ENCODE measurements at places on chromosomes 1 and 21. TPM values are rescaled to one million over a fixed set of nuclear protein-coding genes. Genes with fewer than 3 reads are reported as not detected.

DNA sequence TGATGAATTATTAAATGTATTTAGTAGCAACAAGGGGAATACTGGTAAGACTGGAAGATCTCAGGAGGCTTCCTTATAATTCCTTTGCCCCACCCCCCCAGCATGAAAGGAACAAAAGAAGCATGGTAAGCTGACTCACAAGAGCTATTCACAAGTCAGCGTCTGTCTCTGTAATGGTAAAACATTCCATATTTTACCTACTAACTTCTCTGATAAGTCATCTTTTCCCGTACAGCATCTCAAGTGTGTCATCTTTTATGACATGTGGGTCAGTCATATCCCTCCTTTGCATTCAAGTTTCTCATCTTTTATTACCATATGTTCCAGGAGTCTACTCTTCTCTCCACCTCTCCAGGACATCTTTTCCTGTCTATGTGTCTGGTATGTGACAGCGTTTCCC, 241.3 kb downstream of the PLA2G4A start:
- H3K27me3 ChIP-seq, result no peaks in the 10 kb centered on the region
- DNase-seq, result peak; percentile 9
- no peaks in the 10 kb centered on the region for H3K4me1 ChIP-seq

Gene CIART
- total RNA-seq, result 6.3 TPM

DNA sequence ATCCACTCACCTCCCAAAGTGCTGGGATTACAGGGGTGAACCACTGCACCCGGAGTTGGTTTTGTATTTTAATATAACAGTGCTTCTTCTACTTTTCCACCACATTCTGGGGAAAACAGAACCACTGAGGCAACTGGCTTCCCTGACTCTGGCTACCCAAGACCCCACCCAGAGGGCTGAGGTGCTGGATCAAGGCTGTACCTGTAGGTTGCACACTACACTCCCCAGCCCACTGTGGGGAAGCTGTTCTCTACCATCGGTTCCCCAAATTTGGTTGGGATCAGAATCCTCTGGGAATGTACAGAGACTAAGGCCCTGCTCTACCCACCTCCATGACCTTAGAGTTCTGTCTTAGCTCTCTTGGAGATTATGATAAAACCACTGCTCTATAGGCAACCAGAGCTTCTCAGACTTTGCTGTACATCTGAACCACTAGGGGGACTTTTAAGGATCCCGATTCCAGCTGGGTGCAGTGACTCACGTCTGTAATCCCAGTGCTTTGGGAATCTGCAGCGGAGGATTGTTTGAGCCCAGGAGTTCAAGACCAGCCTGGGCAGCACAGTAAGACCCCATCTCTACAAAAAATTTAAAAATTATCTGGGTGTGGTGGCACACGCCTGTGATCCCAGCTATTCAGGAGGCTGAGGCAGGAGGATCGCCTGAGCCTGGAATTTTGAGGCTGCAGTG, 51.6 kb downstream of the GNG4 start:
- peak; percentile 12 for DNase-seq
- no peaks in the 10 kb centered on the region for H3K36me3 ChIP-seq
- H3K27ac ChIP-seq, result no peak overlapping the region
- no peaks in the 10 kb centered on the region for H3K27me3 ChIP-seq
- H3K4me3 ChIP-seq, result no peak overlapping the region

- no peak overlapping the region for H3K27ac ChIP-seq
- no peaks in the 10 kb centered on the region for H3K27me3 ChIP-seq
- no peaks in the 10 kb centered on the region for H3K4me1 ChIP-seq
- H3K36me3 ChIP-seq, result peaks cover 74% of the 10 kb centered on the region
- H3K4me3 ChIP-seq, result no peak overlapping the region
- no peak for DNase-seq
These were observed 9.4 kb downstream of the RXFP4 start for GRCh38 chr1:155950829-155951228.

Gene OR10K1
- not detected for total RNA-seq

Gene KLHDC7A
- 0.17 TPM for total RNA-seq

- H3K27me3 ChIP-seq, result peaks cover 2% of the 10 kb centered on the region
- H3K4me3 ChIP-seq, result no peak overlapping the region
- no peak overlapping the region for H3K27ac ChIP-seq
These were observed 9.9 kb downstream of the MYOM3 start for GRCh38 chr1:24101796-24102586.

DNA sequence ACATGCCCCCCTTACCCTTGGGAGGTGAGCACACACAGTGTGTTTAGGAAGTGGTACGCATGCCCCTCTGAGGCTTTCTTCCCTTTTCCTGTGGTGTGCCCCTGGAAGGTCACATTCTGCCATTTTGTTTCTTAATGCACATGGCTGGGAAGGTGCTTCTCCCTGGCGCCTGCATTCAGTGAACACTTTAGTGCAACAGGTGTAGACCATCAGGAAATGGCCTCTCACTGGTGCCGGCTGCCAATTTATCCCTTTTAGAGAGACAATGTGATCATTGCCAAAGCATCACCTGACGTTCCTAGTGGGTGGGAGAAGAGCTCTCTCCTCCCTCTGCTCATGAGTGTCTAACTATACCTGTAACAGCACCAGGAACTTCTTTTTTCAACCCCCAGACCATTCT, 51.8 kb upstream of the PDE9A start:
- H3K27me3 ChIP-seq, result no peaks in the 10 kb centered on the region

Gene LRRC71
- total RNA-seq, result not detected

- no peaks in the 10 kb centered on the region for H3K27me3 ChIP-seq
- H3K27ac ChIP-seq, result no peak overlapping the region
- no peak overlapping the region for H3K4me3 ChIP-seq
- no peaks in the 10 kb centered on the region for H3K4me1 ChIP-seq
- peaks cover 35% of the 10 kb centered on the region for H3K36me3 ChIP-seq
These were observed 19.8 kb upstream of the LSS start for GRCh38 chr21:46248422-46248782.

DNA sequence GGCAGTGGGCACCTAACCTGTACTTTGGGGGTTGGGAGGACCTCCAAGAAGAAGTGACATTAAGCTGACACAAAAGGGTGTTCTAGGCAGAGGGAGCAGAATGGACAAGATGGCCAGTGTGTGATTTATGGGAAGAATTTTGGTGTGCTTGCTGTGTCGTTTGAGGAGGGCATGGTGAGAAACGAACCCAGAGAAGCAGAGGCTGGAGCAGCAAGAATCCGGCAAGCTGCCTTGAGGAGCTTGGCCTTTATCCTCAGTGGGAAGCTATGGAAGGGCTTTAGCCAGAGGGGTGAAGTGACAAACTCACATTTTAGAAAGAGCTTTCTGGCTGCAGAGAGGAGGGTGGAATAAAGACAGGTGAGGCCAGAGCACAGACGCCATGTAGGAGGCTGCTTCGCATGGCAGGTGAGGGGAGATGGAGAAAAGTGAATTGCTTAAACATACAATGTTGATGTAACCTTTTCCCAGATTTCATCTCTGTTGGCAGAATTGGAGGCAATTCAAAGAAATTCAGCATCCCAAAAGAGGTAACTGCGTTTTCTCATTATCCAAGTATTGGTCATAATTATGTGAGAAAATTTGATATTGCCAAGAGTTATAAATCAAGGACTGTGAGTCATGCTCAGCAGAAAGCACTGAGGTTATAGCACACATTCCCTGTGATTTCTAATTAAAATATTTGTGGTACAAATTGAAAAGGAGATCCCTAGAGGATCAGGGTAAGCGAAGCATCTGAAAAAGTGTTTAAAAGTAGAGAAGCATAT, 26.5 kb downstream of the TRIM45 start:
- no peaks in the 10 kb centered on the region for H3K27me3 ChIP-seq
- no peak overlapping the region for H3K4me3 ChIP-seq
- H3K4me1 ChIP-seq, result peaks cover 38% of the 10 kb centered on the region
- H3K27ac ChIP-seq, result peak overlapping the region; percentile 96
- peaks cover 16% of the 10 kb centered on the region for H3K36me3 ChIP-seq

GRCh38 chr1:101239095-101240040, 2.5 kb downstream of the S1PR1 start:
- no peaks in the 10 kb centered on the region for H3K27me3 ChIP-seq
- no peaks in the 10 kb centered on the region for H3K36me3 ChIP-seq
- no peak overlapping the region for H3K27ac ChIP-seq
- no peak for DNase-seq

Gene RPE65
- total RNA-seq, result 0.91 TPM

Gene NUP210L
- not detected for total RNA-seq

Gene VAV3
- 1.9 TPM for total RNA-seq

Gene OVAAL
- not detected for total RNA-seq

- no peaks in the 10 kb centered on the region for H3K36me3 ChIP-seq
- H3K4me3 ChIP-seq, result no peak overlapping the region
- no peaks in the 10 kb centered on the region for H3K27me3 ChIP-seq
- DNase-seq, result peak; percentile 26
- no peak overlapping the region for H3K27ac ChIP-seq
These were observed 23.4 kb downstream of the COA7 start for GRCh38 chr1:52674497-52675384.

DNA sequence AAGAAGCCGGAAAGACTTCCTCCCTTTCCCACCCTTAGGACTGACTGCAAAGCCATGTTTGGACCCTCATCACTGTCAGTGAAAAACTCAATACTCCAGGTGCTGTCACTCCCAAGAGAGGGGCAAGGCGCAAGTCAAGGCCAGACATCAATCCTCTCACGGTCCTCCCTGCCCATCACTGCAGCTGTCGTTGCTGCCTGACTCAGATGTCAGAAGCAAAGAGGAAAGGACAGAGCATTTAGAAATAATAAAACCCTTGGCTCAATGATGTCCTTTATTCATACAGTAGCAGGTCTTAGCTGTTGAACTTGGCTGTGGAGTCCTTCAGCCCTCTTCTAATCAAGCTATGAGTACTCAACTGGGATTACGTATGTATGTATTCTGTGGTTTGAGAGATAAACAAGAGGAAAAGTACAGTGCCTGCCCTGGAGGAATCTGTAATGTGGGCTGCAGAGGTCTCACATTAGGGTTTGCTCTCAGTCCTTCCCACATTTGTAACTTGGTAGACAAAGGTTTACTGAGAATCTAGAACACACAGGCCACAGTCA, 13.5 kb downstream of the SUSD4 start:
- H3K36me3 ChIP-seq, result no peaks in the 10 kb centered on the region
- H3K27me3 ChIP-seq, result peaks cover 28% of the 10 kb centered on the region
- peak; percentile 36 for DNase-seq
- H3K4me1 ChIP-seq, result no peaks in the 10 kb centered on the region
- H3K4me3 ChIP-seq, result no peak overlapping the region
- no peak overlapping the region for H3K27ac ChIP-seq

DNA sequence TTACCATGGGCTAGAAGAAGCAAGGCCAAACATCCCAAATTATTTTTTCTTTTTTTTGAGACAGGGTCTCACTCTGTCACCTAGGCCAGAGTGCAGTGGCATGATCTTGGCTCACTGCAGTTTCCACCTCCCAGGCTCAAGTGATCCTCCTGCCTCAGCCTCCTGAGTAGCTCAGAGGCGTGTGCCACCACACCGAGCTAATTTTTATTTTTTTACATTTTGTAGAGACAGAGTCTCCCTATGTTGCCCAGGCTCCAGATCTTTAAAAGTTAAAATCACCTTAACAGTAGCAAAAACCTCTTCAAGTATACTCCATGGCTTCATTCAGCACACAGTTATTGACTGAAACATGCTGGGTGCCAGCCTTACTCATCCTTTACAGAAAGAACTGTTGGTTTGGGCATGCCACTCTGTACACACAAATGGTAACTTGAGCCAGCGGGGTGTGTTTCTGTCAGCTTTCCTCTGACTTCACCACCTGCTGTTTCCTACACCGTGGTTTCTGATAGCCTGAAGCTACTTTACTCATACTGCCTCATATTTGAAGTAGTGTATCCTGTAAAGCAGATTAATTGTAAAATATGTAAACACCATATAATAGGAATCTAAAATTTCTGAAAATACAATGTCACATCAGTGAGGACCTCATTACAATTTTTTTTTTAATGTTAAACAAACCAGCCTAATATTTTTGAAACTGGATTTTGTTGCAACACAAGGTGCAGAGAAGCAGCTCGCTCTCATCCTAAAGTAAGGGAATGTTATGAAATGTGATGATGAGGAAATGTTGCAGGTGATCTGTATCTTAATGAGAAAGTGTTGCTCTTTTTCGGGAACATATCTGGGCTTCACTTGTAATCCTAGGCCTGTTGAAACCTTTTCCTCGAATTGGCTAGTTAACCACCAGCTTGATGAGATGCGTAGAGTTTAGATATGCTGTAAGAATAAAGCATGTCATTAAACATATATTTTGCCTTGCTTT, 113.9 kb downstream of the ATP5PO start:
- no peaks in the 10 kb centered on the region for H3K27me3 ChIP-seq
- no peak overlapping the region for H3K4me3 ChIP-seq
- DNase-seq, result peak; percentile 51
- no peak overlapping the region for H3K27ac ChIP-seq

DNA sequence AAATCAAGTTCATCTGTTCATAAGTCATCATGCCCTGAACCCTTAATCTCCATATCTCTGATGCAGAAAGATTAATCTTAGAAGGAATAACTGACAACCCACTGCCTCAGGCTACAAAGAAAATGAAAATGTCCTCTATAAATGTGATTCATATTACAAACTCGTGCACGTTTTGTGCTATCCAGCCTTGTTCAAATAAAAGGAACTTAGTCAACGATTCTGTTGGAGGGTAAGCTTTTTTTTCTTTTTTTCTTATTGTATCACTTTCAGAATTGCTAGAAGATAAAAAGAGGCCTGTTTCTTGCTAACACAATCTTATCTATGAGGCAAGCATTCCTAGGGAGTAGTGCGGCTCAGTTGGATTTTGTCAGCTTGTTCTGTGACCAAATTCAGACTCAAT, 228.4 kb downstream of the TM2D1 start:
- H3K4me3 ChIP-seq, result no peak overlapping the region
- H3K4me1 ChIP-seq, result no peaks in the 10 kb centered on the region
- H3K27ac ChIP-seq, result no peak overlapping the region
- no peaks in the 10 kb centered on the region for H3K36me3 ChIP-seq
- H3K27me3 ChIP-seq, result no peaks in the 10 kb centered on the region
- DNase-seq, result no peak

Gene PLPP3
- total RNA-seq, result 1.2 TPM
